Stimulated activated CD4-positive, alpha-beta T cell treated with anti-CD3 and anti-CD28 coated beads, Interleukin-4, amount 100 ng/mL, for 4 hours (primary cell): ENCODE measurements at places on chromosomes 6 and 20.

DNA sequence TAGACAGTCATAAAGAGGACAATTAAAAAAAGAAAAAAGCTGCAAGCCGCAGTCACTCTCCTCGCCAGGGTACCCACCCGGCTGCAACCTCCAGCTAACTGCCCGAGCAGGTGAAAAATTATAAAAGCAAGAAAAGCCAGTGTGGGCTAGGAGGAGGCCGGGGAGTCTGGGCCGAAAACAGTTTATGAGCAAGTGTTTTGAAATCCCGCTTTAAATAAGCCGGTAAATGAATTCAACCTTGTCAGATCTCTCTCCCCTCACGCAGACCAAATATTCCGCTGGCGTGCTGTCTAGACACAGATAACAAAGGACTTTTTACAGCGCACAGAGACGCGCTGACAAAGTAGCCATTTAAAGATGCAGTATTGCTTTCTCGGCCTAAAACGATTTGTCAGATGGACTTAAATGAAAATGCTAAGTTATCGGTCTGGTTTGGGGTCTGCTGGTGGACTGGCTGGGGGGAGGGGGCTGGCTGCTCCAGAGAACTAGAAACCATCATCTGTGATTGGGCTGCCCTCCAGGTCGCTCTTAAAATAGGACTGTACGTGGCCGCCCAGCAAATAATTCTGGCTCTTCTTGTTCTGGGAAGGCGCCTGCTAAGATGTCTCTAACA is 24.6 kb downstream of the PMEPA1 start:
- no peak for DNase-seq

DNA sequence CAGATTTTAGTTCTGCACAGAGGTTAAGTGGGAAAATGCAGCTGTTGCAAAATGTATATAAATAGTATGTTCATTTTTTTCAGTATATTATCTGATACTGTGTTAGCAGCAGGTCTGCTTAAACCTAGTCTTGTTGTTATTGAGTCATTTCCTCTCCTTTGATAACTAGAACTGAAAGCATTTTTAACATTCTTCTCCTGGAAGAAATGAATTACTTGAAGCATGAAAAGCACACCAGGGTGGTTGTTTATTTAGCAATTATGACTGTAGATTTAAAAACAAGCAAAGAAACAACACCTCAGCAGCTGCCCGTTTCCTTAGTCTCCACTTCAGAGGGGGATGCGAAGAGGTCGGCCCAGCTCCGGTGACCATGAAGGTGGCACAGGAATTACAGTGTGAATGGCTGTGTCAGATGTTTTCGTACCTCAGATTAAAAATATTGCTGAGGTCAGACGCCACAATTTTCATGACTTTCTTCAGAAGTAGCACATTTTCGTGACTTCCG is 53.5 kb downstream of the GOPC start:
- no peak for DNase-seq

GRCh38 chr6:53811082-53811481 is 16.3 kb downstream of the LRRC1 start:
- DNase-seq, result no peak

DNA sequence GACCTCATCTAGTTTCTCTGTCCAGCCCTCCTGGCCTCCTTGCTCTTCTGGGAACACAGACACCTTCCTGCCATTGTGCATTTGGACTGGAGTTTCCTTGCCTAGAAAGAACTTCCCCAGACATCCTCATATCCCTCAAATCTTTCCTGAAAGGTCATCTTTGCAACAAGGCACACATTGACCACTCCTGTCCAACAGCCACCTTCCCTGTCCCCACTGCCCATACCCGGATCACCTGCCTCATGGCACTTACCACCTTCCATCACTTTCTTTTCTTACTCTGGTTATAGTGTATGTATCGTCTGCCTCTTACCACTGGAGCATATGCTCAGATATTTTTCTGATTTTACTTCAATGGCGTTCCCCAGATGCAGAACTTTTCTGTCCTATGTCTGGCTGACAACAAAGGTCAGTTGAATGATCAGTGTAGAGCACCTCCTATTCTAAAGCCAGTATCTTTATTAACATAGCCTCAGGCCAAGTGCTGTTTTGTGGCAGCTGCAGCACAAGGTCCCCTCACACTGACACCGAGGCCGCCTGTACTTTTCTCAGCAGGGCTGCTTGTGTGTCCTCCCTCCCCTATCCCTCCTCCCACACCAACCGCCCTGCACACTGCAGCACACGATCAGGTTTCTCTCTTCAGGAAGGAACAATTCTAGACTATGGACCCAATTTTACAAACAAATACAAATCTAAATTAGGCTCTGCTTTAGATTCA is 4.1 kb downstream of the HLA-C start:
- no peak for DNase-seq
